ENCODE measurements at places on chromosomes 6 and 20.

GRCh38 chr6:31204751-31205145 lies 34.3 kb upstream of the POU5F1 start:
- DNase-seq, result no peak

DNA sequence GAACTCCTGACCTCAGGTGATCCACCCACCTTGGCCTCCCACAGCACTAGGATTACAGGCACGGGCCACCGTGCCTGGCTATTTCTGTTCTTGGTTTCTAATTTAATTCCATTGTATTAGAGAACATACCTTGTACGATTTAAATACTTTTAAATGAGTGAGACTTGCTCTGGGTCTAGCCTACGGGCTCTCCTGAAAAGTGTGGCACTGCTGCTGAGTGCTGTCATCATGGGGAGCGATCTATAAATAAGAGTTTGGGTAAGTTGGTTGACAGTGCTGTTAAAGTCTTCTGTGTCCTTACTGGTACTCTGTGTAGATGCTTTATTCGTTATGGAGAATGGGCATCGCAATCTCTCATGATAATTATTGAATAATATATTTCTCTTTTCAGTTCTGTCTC lies 35.0 kb upstream of the BHLHE23 start:
- no peak for DNase-seq

- DNase-seq, result no peak
These were observed 51.7 kb downstream of the GFOD1 start for GRCh38 chr6:13435477-13436246.

GRCh38 chr20:6057691-6058090 lies 3.8 kb upstream of the LRRN4 start:
- no peak for DNase-seq

DNA sequence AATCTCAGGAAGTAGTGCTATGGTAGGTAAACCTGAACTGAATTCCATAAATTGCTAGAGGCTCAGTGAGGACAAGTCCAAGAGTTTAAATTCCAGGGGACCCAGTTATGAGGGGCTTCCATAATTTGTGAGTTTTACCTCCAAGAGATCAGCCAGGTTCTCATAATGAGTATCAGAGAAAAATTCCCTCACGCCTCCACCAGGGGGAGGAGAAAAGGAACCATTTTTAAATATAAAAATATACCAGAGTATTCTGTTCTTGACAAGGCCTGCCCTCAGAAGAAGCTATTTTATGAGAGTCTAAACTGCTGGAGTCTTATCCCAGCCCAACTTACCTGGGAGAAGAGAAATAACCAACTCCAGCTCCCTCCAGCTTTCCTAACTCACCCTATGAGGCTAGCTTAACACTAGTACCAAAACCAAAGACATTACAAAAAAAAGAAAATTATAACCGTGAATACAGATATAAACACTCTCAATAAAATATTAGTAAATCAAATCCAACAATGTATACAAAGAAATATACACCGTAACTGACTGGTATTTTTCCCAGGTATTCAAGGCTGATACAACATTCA lies 158.7 kb downstream of the TFAP2A start:
- no peak for DNase-seq

DNA sequence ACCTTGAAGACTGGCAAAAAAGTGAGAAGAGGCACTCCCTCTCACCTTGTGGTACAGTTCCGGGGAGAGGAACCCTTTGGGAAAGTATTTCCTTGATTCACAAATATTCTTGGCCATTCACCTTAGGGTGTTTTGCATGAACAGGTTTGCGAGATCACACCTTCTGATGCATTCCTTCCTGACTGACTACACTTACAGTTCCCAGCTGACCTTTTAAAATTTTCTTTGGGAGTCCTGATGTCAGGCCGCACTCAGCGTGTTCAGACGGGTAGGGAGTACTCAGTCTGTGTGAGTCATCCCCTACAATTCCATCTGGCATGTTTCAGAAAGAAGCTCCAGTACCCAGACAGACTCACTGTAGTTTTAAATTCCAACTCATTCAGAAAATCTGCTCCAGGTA lies 1.7 kb downstream of the ADGRF4 start:
- no peak for DNase-seq

GRCh38 chr20:62423326-62423706 lies 4.0 kb downstream of the RBBP8NL start:
- no peak for DNase-seq

- peak; percentile 42 for DNase-seq
These were observed 18.7 kb downstream of the SERPINB6 start for GRCh38 chr6:2952557-2953095.

GRCh38 chr6:56525974-56526789 lies 116.5 kb downstream of the DST start:
- DNase-seq, result no peak

DNA sequence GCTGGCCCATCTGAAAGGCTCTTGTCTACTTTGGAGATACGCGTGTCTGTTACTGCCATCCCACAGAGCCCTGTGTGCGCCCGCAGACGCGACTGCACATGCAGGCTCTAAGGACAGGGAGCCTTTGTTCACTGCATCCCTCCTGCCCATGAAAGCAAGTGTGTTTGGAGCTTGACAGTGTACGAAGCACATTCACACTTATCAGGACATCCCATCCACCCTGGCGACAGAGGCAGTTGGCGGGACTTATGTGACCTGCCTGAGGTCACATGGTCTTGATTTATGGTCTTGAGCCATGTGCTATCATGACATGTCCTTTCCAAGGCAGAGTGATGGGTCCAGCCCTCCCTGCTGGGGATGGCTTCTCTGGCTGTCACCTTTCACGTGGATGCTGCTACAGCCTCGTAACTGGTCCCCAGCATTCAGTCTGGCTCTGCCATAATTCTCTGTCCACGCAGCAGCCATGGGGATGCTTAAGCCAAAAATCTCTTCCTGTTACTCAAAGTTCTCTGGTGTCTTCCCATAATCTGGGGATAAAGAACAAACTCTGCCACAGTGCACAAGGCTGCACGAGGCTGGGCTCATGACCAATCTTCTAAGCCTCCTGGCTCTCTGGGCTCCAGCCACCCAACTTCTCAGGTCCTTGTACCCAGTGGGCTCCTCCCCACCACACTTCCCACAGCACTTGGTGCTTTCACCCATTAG lies 36.3 kb upstream of the FAM83D start:
- DNase-seq, result no peak

DNA sequence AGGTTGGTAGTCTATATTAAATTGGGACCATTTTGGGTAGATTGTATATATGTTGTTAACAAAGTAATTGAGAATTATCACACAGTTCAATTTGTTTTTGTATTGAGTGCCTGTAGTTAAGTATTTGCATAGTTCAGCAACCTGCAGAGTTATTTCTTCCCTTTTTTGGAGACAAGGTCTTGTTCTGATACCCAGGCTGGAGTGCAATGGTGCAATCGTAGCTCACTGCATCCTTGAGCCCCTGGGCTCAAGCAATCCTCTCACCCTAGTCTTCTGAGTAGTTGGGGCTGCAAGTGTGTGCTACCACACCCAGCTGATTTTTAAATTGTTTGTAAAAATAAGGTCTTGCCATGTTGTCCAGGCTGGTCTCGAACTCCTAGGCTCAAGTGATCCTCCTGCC lies 250.5 kb downstream of the UTRN start:
- no peak for DNase-seq

- no peak for DNase-seq
These were observed 59.9 kb downstream of the DTD1 start for GRCh38 chr20:18647777-18648176.

- DNase-seq, result no peak
These were observed 90.1 kb downstream of the CRYBG1 start for GRCh38 chr6:106450653-106451052.
